ENCODE measurements at places on chromosomes 13 and 19. TPM values are rescaled to one million over a fixed set of nuclear protein-coding genes. Genes with fewer than 3 reads are reported as not detected.

DNA sequence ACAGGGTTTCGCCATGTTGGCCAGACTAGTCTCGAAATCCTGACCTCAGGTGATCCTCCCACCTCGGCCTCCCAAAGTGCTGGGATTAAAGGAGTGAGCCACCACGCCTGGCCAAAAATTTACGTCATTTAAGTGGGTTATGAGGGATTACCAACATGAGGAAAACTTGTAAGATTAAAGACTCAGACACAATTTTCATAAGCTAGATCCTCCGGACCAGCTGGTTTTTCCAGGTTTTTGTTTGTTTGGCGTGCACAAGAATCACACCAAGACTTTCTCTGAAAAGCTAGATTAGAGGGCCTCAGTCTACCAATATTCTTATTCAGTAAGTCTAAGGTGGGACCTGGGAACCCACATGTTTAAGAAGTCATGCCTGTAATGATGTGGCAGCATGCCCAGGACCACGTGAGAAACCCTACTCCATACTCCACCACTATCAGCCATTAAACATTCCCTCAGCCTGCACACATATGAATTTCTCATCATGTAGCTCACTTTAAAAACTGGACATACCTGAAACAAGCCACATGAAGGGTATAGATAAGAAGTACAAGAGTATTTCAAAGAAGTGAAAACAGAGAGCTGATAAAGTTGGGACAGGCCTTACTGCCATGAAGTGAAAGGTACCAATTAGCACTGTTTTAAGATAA, 25.7 kb downstream of the DIAPH3 start:
- peaks cover 8% of the 10 kb centered on the region for H3K36me3 ChIP-seq
- DNase-seq = no peak
- peaks cover 29% of the 10 kb centered on the region for H3K4me1 ChIP-seq
- no peak overlapping the region for H3K27ac ChIP-seq
- no peak overlapping the region for H3K4me3 ChIP-seq

AMER2 gene
- not detected for total RNA-seq

- DNase-seq = no peak
- no peak overlapping the region for H3K4me3 ChIP-seq
Measured at GRCh38 chr19:3450796-3451411, 29.4 kb downstream of the SMIM24 start.

CCDC169 gene
- 0.23 TPM for total RNA-seq

NLRP5 gene
- not detected for total RNA-seq

Data from activated T-helper 2 cell treated with anti-CD3 and anti-CD28 coated beads, Interferon-gamma antibody, Interleukin-2, Interleukin-4, amounts not matched to agents 10 μg/mL and 5 μg/mL and 100 μg/mL, durations not matched to agents 14 hours and 24 hours and 36 hours (primary cell).